ENCODE measurements at places on chromosomes 11 and 22.

- DNase-seq: no peak
Measured at GRCh38 chr11:59783632-59784090, 26.9 kb downstream of the MRPL16 start.

DNA sequence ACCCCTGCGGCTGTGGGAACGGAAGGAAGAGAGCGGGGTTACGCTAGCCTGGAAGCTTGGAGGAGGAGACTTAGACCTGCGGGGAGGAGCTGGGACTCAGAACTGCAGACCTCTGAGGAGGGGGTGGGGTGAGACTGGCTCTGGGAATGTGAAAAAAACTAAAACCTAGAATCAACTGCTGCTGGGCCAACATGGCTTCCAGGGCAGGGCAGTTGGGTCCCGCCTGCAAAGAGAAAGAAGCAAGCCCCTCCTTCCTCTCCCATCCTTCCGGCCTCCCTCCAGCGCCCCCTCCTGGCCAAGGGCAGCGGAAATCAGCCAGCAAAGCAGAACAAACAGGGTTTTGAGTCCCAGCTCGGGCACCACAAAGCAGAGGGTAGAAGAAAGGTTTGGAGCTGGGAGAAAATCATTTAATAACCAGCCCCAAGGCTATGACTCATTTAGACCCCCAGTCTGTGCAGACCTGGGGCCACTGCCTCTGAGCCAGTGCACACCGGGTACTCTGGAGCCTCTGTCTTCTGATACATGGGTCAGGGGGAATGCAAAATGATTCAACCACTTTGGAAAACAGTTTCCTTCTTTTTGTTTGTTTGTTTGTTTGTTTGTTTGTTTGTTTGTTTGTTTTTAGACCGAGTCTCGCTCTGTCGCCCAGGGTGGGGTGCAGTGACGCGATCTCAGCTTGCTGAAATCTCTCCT, 7.3 kb upstream of the NCF4 start:
- peak; percentile 85 for DNase-seq

DNA sequence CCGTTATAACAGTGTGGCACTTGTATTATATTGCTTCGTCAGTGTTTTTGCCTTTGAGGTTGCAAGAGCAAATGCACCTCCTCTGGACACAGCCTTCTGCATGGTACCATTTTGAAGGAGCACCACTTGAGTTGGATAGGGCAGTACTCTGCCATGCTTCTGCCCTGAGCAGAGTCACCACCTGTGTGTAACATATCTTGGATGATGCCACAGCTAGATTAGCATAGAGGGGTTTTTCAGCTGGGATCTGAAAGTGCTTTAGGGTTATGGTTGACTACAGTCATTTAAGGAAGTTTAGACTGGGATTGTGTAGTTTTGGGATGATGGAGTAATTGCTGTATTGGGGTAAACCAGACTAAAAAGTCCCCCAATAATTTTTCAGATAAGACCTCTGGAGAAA, 78.8 kb downstream of the PPP6R3 start:
- no peak for DNase-seq

- peak; percentile 66 for DNase-seq
Measured at GRCh38 chr11:119094816-119095065, 6.9 kb downstream of the DPAGT1 start.
